Stimulated activated CD8-positive, alpha-beta memory T cell treated with anti-CD3 and anti-CD28 coated beads, Interleukin-2, amount 100 ng/mL, for 1 hour (primary cell): ENCODE measurements at places on chromosomes 1 and 21.

GRCh38 chr1:182495693-182496092 lies 45.7 kb downstream of the RGSL1 start:
- DNase-seq: no peak

DNA sequence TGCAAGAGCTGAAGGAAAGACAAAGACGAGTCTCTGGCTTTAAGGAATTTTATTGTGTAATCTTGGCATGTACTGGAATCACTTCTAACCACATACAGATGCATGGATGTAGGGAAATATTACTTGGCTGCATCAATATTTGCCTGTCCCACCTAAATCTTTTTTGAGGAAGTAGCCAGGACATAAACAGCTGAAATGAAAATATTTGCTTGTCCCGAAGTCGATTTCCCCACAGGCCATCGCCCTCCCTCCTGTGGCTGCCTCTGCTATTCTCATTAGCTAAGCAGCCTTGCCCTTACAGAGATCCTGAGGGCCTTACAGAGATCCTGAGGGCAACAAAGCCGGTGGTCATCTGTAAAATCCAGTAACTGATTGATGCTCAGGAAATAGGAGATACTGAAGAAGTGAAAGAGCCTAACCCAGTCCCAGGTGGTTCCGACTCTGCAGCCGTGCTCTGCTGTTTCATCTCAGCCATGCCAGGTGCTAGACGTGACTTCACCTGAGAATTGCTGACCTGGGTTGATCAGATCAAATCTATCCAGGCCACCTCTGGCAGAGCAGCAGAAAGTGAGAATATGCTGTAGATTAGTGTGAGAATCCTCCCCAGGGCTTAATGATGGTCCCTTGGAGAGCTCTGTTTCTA lies 25.5 kb downstream of the MAN1C1 start:
- no peak for DNase-seq

DNA sequence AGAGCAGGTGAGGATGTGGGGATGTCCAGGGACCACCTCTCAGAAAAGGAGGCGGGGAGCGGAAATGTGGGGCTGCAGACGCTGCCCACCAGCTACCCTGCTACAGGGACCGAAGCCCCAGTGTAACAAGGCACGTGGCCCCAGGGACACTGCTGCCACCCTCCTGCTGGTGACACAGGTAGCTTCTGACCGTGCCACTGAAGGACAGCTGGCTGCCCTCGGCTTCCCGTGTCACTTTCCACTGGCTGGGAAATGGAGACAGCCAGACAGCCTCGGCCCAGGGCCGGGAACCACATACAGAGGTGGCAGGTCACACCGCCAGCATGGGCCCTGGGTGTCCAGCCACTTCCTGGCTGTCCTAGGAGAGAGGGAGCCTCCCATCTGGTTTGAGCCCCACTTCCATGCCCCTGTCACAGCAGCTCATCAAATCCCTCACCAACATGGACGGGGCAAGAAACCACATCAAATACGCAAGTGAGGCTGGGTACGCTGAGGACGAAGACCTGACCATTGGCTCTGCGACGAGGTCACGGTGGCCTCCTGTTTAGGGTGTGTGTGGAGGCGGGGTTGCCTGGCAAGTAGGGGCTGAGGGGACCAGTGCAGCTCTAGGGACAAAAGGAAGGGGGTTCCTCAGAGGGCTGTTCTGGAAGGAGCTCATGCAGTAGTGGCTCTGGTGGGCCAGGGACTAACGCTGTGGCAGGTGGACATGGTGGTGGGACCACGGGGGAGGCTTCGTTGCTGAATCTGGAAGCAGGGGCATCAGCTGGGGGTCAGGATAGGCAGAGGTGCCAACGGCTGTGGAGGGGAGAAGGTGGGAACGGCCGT lies 5.0 kb downstream of the PEX10 start:
- DNase-seq: no peak

DNA sequence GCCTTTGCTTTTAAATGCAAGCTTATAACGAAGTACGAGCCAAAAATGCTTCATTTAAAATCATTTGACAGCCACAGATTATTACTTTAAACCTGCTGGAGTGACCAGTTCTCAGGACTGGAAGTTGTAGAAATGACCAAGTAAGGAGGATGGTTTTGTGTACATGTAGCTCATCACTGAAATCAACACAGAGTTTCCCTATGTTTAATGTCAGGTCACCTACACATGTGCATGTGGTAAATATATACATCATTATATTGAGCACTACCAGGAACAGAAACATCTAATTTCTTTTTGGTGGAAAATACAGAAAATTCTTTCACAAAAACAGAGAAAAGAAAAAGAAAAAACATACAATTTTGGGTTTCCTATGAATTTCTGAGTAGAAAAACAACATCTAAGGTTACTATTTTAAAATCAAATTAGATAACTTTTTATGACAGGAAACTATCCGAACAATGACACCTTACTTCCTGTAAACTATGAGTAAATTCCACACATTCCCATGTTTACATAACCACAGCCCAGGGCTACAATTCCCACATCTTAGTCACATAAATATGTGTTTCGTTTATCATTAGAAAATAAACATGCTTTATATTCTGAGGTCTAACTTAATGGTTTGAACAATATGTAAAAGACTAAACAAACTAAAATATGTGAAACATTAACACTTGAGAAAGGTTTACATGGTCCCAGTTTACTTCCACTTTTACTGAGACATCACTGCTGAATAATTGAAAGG lies 73.6 kb downstream of the ZNF281 start:
- DNase-seq: no peak

GRCh38 chr1:116874733-116875249 lies 34.9 kb upstream of the PTGFRN start:
- no peak for DNase-seq

GRCh38 chr1:64877151-64877550 lies 89.2 kb downstream of the JAK1 start:
- no peak for DNase-seq

DNA sequence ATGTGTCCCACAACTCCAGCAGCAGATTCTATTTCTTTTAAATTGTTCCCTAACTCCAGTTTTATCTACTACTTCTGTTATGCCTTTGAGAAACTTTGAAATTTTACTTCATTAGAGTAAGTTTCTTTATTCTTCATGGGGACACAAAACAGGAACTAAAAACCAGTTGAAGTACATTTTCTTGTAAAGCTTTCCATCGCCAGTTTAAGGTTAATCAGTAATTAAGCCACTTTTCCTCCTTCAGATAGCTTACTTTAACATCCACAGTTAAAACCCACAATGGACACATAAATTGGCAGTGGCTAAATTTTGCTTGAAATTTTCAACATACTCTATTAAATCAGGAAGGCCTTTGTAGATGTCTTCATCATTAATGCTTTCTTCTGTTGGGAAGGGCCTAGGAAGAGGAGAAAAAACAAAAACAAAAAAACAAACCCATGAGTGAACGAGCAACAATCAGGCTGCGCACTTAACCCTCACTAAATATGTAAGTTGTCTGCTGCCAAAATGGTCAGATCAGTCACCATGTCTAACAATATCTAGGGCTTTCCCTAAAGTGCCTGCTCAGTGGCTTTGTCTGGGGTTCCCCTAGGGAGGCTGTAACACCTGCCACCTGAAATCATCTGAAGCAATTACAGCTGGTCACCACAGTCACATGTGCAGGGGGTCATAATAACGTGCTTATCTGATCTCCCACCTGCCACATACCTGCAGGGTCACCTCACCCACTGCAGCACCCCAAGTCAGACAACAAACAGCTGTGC lies 187.9 kb downstream of the VAV3 start:
- no peak for DNase-seq

DNA sequence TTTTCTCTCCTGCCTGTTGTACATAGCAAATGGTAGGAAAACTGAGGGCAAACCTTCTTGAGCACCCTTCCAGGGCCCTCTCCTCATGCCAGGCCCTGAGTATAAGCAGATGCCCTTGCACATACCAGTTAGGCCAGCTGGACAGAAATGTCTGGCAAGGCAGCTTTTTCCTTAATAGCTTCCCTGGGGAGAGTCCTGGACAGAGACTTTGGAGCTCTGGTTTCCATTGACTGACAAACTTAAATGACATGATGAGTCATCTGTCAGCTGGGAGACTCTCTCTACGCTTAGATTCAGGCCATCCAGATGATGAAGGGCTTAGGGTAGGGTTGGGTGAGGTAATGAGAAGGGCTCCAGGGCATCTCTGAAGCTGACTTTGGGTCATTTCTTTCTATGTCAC lies 317.5 kb downstream of the ASTN1 start:
- DNase-seq: no peak

DNA sequence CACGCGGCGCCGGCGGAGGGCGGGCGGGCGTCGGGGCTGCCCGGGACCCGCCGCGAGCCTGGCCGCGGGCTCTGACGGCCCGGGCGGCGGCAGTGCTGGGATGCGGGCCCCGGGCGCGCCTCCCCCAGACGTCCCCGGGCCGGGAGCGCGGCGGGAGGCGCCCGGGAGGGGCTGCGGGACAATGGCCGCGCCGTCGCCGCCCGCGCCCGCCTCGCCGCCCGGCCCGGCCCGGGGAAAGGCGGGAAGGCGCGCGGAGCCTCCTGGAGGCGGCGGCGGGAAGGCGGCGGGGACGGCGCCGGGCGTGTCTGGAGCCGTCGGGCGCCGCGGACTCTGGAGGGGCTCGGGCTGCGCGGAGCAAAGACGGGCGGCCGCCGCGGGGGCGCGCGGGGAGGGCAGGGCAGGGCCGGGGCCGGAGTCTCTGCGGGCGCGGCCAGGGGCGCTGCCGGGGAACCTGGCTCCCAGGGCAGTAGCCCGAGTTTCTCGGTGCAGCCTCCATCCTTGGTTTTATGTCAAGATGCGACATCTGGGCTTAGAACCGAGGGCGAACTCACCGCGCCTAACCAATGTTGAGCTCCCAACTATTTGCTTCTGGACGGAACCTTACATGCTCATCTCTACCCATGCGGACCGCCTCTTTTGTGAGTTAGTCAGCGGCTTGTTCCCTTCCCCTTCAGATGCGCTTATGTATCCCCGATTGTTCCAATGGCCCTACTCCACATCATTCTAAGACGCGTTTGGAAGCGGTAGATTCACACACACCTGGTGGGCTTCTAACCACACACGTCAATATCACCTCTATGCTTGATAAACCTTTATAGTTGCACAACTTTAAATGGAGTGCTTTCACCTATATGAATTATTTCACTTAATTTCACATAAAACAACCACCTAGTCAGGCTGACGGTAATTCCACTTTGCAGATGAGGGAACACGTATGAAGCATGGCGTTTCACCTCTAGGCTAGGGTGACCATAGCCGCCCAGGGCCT lies 651 bp downstream of the ZBTB8A start:
- no peak for DNase-seq

GRCh38 chr1:170126696-170127095 lies 19.1 kb upstream of the NTMT2 start:
- DNase-seq: no peak

DNA sequence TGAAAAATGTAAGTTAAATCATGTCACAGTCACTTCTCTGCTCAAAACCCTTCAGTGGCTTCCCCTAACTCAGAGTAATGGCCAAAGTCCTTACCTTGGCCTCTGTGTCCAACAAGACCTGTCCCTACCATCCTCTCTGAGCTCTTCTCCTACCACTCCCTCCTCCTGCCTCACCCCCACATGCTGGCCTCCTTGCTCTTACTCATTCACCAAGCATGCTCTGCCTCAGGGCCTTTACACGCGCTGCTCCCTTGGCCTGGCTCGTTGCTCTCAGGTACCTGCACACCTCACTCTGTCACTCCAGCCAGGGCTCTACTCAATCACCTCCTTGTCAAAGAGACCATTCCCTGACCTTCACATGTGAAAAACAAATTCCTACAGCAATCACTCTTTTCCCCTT lies 54.2 kb downstream of the SEC16B start:
- no peak for DNase-seq

DNA sequence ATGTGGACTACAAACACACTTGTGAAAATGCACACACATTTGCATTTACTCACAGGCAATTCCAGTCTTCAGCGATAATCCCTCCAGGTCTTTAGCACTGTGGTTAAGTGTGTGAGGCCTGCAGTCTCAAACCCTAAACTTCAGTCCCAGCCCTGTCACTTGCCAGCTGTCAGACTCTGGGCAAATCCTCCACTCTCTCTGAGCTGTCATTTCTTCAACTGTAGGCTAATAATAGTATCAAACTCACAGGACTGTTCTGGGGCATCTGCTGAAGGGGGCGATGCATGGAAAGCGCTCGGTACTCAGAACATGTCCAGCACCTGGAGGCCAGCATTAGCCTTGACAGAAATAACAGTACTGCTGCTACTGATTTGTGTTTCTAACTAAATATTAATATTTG lies 48.2 kb downstream of the NEK2 start:
- no peak for DNase-seq

GRCh38 chr21:45949928-45950739 lies 31.4 kb upstream of the COL6A1 start:
- DNase-seq: no peak

DNA sequence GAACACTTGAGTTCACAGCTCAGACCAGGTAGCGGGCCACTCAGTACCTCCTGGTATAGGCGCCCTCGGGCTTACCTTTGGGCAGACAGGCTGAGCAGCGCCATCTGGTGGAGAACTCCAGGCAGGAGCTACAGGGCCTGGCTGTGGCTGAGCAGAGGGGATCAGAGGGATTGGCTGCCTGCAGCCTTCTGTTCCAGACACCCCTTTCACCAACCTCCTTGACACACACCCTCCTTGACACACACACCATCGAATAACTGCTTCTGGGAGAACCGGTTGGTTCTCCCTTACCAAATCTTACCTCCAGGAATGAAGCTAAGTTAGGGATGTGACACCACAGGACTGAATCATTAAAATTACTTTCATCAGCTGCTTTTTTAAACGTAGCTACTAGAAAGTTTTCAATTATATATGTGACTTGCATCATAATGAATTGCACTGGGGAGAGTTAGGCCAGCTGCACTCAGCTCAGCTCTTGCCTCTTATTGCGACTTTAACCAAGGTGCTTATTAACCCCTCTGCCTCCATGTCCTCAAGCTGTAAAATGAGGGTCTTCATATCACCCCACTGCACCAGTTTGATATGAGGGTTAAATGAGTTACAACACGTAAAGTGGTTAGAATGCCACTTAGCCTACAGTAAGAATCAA lies 6.6 kb downstream of the LIN28A start:
- peak; percentile 79 for DNase-seq

DNA sequence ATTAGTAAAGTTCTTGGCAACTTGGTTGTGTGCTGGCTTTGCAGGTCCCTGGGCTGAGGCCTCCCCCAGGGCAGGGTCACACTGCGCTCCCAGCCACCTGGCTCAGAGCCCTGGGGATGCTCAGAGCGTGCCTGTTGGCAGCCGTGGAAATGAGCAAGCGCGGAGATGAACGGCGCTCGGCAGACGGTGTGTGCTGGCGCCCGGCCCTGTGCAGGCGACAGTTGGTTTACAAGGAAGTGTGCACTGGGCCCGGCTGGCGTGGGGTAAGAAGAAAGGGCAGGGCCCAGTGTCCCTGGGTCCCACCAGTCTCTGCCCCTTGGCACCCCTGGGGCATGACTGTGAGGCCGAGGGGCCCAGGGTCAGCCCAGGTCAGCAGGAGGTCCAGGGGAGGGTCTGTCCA lies 25.7 kb upstream of the PEX10 start:
- DNase-seq: no peak

- no peak for DNase-seq
Observed at GRCh38 chr1:157047062-157047410, 1.5 kb upstream of the ARHGEF11 start.
